ENCODE measurements at places on chromosomes 2 and 18.

GRCh38 chr2:159737292-159737916, 25.1 kb downstream of the MARCHF7 start:
- DNase-seq = no peak

DNA sequence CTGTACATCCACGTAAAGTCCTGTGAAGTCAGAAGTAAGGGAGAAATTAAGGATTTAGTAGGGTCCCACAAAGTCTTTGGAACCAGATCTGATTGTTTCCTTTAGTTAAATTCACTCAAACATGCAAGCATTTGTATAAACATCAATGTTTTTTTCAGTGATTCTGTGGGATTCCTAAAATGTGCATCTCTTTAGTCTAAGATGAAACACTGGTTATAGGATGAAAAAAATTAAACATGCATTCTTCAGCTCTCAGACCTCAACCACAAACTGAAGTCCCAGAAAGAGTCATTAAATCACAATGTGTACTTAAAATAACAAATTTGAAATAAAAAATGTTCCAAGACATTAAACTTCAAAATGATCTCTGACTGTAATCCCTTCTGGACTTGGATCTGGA, 76.5 kb upstream of the APCDD1 start:
- no peak for DNase-seq

GRCh38 chr18:24561369-24561965, 101.0 kb downstream of the HRH4 start:
- DNase-seq = no peak

- no peak for DNase-seq
Measured at GRCh38 chr18:44671914-44672313, 8.8 kb upstream of the SETBP1 start.

Measured in activated naive CD4-positive, alpha-beta T cell (primary cell).